ENCODE measurements at places on chromosomes 2 and 18.

- no peak for DNase-seq
Measured at GRCh38 chr2:7899923-7900322, 781.9 kb upstream of the ID2 start.

GRCh38 chr2:219133976-219134375 lies 26.6 kb downstream of the NHEJ1 start:
- DNase-seq: no peak

- no peak for DNase-seq
Measured at GRCh38 chr2:79993144-79993543, 311.4 kb downstream of the LRRTM1 start.

DNA sequence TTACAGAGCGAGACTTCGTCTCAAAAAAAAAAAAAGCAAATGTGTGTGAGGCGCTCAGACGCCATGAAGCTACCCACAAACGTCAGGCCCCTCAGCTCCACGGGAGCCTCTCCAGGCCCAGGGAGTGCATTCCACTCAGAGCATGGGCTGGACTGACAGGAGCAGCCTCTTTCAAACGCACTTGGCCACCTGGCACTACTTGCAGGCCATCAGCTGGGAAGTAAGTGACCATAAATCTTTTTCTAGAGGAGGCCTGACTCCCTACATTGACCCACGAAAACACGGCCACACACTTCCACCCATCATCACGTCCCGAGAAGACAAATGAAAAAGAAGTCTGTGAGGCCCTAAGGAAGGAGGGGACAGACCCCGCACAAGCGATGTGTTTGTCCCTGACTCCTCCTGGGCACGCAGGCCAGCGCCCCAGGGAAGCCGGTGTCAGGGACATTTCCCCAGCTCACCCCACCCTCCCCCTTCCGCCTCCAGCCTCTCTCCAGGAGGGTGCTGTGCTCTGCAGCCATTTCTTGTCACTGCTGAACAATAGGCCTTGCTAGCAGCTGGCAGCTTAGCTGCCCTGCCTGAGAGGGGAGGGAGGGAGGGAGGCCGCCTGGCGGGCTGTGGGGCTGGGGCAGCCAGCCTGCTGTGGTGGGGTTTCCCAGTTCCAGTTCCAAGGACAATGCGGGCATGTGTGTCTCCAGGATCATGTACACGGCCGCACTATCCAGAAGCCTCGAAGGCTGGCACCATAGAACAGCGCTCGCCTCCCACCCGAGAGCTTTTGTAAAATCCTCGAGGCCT lies 26.6 kb downstream of the SERTAD2 start:
- DNase-seq: no peak

GRCh38 chr2:177921726-177922125 lies 150.9 kb downstream of the PDE11A start:
- no peak for DNase-seq

Measured in pancreas (tissue), 10 donors.